Endodermal cell (in vitro differentiated cells): ENCODE measurements at places on chromosomes 11 and 22.

DNA sequence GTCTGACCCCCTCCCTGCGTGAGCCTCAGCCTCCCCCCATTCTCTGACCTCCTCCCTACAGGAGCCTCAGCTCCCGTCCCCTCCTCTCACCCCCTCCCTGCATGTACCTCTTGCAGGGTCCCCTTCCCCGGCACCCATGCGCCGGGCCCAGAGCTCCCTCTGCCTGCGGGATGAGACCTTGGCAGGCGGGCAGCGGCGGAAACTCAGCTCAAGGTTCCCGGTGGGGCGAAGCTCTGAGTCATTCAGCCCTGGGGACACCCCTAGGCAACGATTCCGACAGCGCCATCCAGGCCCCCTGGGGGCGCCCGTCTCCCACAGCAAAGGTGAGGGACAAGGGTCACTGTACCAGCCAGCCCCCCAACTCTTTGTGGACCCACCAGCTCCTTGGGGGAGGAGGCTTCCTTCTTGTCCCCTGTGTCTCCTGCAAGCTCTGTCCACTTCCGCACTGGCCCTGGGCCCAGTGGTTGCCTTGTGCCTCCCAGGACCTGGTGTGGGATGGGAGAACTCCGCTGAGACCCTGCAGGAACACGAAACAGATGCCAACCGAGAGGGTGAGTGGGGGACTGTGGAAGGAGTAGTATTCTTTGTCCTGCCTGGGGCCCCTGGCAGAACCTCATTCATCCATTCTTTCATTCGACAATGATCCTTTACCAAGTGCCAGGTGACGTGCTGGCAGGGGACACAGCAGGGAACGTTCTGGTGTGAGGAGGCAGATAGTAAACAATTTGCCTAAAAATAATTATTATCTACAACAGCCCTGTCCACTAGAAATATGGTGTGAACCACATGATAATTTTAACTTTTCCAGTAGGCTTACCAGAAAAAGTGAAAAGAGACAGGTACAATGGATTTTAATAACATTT lies 3.7 kb upstream of the RPS6KA4 start:
- peak overlapping the region; percentile 9 for H3K27ac ChIP-seq
- no peaks in the 10 kb centered on the region for H3K27me3 ChIP-seq
- no peak overlapping the region for H3K4me3 ChIP-seq
- H3K4me1 ChIP-seq = peaks cover 7% of the 10 kb centered on the region
- DNase-seq = peak; percentile 94
- H3K36me3 ChIP-seq = no peaks in the 10 kb centered on the region

DNA sequence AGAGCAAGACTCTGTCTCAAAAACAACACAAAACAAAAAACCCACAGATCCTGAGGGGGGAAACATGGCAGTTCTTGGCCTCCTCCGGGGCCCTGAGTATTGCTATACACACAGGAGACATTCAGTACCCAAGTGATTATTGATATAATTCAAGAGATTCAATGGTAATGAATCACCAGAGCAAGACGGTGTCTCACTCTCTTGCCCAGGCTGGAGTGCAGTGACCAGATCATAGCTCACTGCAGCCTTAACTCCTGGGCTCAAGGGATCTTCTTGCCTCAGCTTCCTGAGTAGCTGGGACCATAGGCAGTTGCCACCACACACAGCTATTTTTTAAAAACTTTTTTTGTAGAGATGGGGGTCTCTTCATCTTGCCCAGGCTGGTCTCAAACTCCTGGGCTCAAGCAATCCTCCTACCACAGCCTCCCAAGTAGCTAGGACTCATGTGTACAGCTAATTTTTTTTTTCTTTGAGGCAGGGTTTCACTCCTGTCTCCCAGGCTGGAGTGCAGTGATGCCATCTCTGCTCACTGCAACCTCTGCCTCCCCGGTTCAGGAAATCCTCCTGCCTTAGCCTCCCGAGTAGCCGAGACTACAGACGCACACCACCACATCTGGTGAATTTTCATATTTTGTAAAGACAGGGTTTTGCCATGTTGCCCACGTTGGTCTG lies 21.8 kb upstream of the PIK3C2A start:
- DNase-seq = peak; percentile 68
- no peaks in the 10 kb centered on the region for H3K4me1 ChIP-seq

GRCh38 chr11:83282084-83282716 lies 4.0 kb downstream of the CCDC90B start:
- no peak for DNase-seq
- H3K36me3 ChIP-seq = peaks cover 53% of the 10 kb centered on the region

DNA sequence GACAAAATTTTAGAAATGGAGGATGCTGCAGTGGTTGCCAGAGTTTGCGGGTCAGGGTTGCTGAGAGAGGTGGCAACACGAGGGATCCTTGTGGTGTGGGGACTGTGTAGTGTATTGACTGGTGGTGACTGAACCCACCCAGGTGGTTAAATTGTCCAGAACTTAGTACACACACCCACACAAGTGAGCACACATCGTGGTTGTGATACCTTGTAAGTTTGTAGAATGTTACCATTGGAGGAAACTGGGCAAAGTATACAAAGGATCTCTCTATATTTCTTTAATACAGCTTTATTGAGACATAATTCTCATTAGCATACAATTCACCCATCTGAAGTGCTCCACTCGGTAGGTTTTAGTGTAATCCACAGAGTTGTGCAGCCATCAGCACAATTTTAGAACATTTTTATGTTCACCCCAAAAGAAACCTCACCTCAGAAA lies 56.1 kb downstream of the MED15 start:
- peaks cover 85% of the 10 kb centered on the region for H3K36me3 ChIP-seq
- H3K27me3 ChIP-seq = no peaks in the 10 kb centered on the region
- DNase-seq = no peak
- H3K27ac ChIP-seq = no peak overlapping the region
- H3K4me3 ChIP-seq = no peak overlapping the region
- H3K4me1 ChIP-seq = no peaks in the 10 kb centered on the region

- H3K27ac ChIP-seq = no peak overlapping the region
- H3K36me3 ChIP-seq = no peaks in the 10 kb centered on the region
- peaks cover 6% of the 10 kb centered on the region for H3K4me1 ChIP-seq
- DNase-seq = peak; percentile 22
- no peak overlapping the region for H3K4me3 ChIP-seq
Measured at GRCh38 chr11:12461516-12461915, 84.1 kb downstream of the PARVA start.

- H3K27ac ChIP-seq = no peak overlapping the region
- H3K36me3 ChIP-seq = no peaks in the 10 kb centered on the region
- DNase-seq = no peak
- H3K4me1 ChIP-seq = no peaks in the 10 kb centered on the region
- H3K27me3 ChIP-seq = no peaks in the 10 kb centered on the region
Measured at GRCh38 chr11:77200351-77201268, 72.6 kb downstream of the MYO7A start.

DNA sequence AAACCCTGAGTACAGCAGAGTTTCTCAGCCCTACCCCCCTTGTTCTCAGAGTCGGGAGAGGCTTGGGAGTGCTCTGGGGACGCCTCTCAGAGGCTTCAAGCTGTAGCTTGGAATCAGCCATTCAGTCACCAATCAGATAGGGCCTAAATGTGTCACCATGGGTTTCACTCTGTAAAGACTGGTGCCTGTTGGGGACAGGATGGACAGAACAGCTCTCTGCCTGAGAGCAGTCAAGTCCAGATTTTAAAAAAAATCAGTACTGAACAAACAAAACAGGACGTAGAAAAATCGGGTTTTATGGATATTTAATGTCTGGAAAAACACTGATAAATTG lies 1.3 kb downstream of the FADD start:
- DNase-seq = no peak
- no peaks in the 10 kb centered on the region for H3K27me3 ChIP-seq
- H3K36me3 ChIP-seq = peaks cover 28% of the 10 kb centered on the region
- H3K27ac ChIP-seq = no peak overlapping the region
- H3K4me1 ChIP-seq = peaks cover 30% of the 10 kb centered on the region

DNA sequence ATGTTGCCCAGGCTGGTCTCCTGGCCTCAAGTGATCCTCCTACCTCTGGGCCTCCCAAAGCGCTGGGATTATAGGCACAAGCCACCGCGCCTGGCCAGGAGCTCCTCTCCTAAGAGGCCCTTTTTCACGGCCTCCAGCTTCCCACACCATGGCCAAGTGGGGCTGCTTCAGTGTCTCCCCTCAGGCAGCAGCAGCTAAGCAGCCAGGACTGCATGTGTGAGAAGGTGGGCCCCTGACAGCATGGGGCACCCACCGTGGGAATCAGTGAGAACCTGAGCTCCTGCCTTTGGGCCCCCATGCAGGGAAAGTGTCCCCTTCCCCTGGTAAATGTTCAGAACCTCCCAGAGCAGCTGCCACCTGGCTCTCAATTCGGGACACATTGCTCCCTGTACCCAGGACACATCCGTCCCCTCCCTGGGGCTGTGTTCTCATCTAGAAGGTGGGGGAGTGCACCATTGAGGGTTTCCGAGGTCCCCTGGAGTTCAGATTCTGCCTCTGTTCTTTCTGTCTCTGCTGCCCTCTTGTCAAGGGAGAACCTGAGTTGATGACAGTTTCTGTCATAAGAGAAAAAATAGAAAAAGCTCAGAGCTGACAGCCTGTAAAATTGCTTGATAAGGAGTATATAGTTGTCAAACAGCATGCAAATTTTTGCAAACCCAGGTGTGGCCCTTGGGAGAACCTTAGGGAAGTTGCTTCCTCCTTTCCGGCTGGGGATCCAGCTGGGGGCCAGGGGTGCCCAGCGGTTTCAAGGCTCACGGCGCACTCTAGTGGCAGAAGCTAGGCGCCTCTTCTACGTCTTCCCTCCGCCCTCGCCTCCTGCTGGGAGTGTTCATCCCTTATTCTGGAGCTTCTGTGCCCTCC lies 29.7 kb downstream of the FAM83F start:
- peaks cover 4% of the 10 kb centered on the region for H3K4me1 ChIP-seq
- H3K27ac ChIP-seq = no peak overlapping the region
- peaks cover 6% of the 10 kb centered on the region for H3K36me3 ChIP-seq
- no peaks in the 10 kb centered on the region for H3K27me3 ChIP-seq
- H3K4me3 ChIP-seq = no peak overlapping the region
